NCI-H524 (cell line): ENCODE measurements at places on chromosomes 1 and 21.

- no peak for DNase-seq
Measured at GRCh38 chr1:219701476-219701875, 88.6 kb upstream of the ZC3H11B start.

DNA sequence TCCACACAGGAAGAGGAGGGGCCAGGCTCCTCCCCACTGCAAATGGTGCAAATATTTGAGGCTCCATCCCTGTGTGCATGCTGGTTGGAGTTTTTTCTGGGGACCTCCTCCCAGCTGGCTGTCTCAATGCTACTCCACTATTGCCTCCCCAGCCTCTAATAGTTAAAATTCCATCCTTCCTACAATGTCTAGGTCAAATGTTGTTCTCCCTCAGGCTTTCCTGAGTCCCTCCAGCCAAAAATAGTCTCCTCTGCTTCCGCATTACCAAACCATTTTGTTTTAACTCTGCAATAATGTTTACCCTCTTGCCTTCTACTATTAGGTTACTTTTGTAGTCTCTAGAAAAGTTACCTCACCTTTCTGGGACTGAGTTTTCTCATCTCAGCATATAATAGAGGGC, 29.6 kb upstream of the FMO1 start:
- no peak for DNase-seq

GRCh38 chr1:226980122-226980560, 40.0 kb downstream of the COQ8A start:
- no peak for DNase-seq

DNA sequence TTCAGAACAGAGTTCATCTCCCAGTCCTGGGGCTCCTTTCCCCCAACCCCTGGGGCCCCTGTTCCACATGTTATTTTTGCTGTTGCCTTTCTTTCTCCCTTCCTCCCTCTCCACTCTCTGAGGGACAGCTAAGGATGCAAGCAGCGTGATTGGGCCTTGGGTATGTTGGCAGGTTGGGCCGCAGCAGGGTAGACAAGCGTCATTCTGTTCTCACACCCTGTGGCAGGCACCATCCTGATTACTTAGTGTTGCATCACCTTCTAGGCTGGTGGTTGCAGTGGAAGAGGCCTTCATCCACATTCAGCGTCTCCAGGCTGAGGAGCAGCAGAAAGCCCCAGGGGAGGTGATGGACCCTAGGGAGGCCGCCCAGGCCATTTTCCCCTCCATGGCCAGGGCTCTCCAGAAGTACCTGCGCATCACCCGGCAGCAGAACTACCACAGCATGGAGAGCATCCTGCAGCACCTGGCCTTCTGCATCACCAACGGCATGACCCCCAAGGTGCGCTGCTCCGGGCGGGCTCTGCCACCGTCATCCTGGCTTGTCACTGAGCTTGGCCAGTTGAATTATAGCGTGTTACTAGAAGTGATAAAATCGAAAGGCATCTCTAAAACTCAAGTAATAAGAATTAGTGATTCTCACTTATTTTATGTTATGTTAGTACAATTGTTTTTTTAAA, 43.4 kb downstream of the VANGL1 start:
- DNase-seq = no peak

DNA sequence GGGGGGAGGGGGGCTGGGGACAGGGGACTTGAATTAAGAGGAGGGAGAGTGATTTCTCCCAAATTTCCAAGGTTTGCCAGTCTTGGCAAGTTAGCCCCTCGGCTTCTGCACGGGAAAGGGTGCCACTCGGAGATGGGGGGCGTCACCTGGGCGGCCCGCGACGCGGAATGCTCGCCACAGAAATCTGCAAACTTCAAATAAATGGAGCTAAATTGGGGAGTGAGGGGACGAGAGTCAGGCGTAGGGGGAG, 885 bp upstream of the SSBP3 start:
- DNase-seq = no peak

GRCh38 chr1:31400393-31400792, 12.6 kb upstream of the SERINC2 start:
- DNase-seq = no peak

GRCh38 chr21:14215971-14216641, at the start of gene RBM11:
RBM11 (plus strand) TSS chr21:14216157; CDS start chr21:14216187, 30 bp downstream.
- DNase-seq = peak; percentile 65

DNA sequence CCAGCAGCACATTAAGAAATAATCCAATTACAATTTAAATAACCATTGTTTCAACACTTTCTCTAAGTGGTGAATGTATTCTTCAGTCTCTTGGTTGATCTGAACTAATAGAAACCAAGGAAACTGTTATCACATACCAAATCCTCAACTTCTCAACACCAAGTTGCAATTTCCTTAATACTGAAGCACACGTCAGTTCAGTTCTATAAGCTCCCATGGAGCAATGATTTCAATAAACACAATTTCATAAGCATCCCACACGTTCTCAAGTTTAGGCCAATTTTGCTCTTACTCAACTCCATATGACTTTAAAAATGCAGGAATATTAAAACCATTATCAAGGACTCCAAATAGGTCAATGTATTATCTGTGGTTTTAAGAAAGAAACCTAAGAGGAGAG, 5.8 kb upstream of the ERG start:
- no peak for DNase-seq

DNA sequence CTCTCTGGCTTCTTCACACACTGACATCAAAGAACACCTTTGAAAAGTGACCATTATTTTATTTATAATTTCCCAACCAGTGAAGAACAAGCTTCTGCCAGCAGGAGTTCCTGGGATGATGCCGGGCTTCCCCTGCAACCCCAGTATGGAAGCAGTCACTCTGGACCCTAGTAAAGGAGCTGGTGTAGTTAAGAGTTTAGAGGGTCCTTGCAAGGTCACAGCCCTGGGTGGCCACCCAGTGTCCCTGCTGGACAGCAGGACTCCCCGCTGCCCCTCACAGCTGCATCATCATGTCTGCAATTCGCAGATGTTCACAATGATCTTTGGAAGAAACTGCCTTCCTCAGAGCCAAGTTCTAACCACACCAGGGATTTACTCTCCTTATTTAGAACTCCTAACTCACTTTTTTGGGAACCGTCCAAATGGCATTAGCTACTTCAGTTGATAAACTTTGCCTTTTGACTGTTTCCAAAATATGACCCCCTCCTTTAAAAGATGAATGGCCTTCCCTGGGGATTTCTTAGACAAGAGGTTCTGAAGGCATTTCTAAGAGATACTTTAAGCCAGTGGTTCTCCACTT, 90.6 kb downstream of the HIVEP3 start:
- no peak for DNase-seq

DNA sequence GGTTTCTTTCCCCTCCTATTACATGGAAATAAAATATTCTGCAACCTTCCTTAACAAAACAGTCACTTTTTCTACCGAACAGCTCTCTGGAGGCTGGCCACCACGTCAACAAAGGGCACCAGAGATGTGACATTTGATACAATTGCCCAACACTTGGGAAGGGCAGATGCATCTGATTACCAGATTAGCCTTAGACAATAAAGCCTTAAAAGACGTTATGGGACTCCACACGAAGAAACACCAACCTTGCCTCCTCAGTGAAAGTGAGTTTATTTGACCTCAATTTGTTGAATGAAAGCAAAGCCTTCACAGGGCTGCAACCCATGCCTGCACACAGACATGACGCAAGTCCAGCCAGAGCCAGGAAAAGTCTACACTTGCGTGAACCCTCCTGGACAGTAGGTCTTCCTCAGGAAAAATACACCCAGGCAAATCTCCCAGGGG, 136.1 kb downstream of the TGFBR3 start:
- DNase-seq = no peak
